Stimulated activated CD8-positive, alpha-beta memory T cell treated with anti-CD3 and anti-CD28 coated beads, Interleukin-2, amount 100 ng/mL, for 48 hours (primary cell): ENCODE measurements at places on chromosomes 7 and 10.

- DNase-seq: no peak
Observed at GRCh38 chr7:131909151-131909768, 352.8 kb upstream of the PODXL start.

- DNase-seq: no peak
Observed at GRCh38 chr7:100185726-100186125, 8.0 kb downstream of the STAG3 start.

- DNase-seq: no peak
Observed at GRCh38 chr7:1812509-1813393, 142.7 kb downstream of the ELFN1 start.

- no peak for DNase-seq
Observed at GRCh38 chr7:118104812-118105441, 79.0 kb upstream of the LSM8 start.
